Esophagus squamous epithelium (tissue), 5 donors: ENCODE measurements at places on chromosomes 1 and 21. TPM values are rescaled to one million over a fixed set of nuclear protein-coding genes. Genes with fewer than 3 reads are reported as not detected.

Gene TMOD4
- total RNA-seq, result not detected

Gene A3GALT2
- not detected for total RNA-seq

Gene SLFNL1
- total RNA-seq, result 0.76 TPM

DNA sequence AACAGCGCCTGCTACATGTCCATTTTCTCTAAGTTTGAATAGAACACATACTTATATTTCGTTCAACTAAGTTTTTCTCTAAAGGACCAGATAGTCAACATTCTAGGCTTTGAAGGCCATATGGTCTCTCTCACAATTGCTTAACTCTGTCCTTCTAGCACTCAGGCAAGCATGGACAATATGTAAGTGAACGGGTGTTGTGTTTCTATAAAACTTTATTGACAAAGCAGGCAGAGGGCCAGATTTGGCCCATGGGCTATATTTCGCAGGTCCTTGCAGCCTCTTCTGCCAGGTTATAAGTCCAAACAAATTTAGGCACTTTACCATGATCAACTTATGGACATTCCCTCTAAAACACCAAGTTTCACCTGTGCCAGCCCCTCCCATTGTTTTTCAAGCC, 21.1 kb downstream of the KLHDC7A start:
- no peak for DNase-seq

- DNase-seq, result no peak
These were observed 82.9 kb downstream of the ARID4B start for GRCh38 chr1:235244974-235245592.

- no peak for DNase-seq
These were observed 118.2 kb downstream of the LEPR start for GRCh38 chr1:65538664-65539063.

DNA sequence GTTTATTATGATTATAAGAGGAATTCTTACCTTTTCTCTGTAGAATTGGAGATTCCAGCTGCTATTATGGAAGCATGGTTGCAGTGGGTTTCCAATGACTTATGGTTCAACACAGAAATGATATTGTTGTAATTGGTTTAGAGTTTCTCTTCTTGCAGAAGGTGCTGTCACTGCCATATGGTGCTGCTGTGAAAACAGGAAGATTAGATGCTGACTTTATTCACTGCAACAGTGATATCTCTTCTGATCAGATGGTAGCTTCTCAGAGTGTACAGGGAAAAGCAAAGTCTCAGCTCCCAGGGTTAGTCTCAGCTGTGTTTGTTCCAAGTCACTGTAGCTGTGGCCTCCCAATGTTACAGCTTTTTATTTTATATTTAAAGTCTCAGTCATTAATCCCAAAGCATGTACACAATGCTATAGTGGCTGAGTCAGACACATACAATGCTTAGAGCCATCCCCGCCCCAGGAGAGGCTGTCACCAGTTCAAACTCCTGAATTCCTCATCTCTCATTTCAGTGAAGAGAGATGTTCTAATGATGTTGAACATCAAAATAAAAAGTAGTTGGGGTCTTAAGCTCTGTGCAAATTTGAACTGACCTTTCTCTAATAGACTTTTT, 42.7 kb upstream of the RGS2 start:
- DNase-seq, result no peak
